ENCODE measurements at places on chromosomes 16 and 17.

DNA sequence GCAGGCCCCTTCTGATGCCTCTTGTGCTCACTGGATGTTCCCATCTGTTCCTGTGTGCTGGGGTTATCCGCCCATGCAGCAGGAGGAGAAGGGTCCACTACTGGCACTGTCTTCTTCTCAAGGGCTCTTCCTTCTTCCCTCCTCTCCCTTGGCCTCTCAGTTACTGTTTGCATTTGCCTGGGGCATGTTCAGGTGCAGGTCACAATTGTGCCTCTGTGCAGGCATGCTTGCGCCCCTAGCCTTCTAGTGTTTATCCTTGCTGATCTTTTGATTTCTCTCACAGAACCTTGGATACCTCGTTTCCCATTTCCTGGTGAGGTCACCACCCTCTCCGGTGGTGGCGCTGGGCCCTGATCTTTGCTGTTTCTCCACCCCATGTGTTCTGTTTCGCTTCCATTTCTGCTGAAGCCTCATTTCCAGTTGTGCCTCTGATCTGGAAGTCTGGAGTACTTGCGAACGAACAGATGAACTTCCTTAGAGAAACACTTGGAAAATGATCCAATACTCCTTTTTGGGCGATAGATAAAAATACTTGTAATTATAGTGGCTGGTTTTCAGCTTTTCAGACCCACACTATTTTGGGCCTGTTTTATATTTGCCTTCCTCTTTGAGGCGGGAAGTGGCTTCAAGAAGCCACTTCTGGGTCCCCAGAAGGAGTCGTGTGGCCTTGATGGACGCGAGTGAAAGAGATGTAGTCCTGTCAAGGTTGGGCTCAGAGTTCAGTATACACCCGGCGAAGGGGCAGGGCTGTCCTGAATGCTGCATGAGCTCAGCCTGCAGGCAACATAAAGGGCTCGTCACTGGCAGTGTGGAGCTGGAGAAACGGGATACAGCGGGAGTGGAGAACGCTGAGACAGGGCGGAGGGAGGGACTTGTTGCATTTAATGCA is 312.9 kb downstream of the SNX29 start:
- DNase-seq = no peak

GRCh38 chr17:57566721-57567120 is 178.4 kb downstream of the CCDC182 start:
- DNase-seq = no peak

DNA sequence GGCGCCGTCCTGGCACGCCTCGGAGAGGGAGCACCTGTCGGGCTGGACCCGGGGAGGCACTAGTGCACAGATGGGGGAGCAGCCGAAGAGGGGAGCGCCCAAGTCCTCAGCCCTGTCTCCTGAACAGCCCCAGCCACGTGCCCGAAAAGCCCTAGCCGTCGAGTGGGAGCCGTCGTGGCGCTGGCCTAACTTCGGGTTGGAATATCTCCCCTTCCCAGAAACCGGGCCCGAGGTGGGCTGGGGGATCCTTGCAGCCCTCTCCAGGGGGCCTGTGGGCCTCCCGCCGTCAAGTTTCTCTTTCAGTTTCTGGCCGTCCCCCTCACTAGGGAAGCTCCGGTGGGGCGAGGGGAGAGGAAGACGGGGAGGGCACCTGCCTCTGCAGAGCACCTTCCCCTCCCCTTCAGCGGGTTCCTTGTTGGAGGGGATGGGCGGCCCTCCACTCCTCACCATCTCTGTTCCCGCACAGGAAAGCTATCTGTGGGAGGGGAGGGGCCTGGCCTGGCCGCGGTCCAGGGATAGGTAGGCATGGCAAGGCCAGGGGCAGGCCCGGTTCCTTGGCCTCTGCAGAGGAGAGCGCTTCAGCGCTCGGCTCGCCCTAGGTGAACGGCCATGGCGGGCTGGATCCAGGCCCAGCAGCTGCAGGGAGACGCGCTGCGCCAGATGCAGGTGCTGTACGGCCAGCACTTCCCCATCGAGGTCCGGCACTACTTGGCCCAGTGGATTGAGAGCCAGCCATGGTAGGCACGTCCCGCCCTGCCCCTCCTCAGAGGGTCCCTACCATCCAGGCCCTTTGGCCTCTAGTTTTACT is 709 bp downstream of the STAT5A start:
- DNase-seq = no peak

- DNase-seq = no peak
Measured at GRCh38 chr17:30273373-30273772, 18.4 kb downstream of the BLMH start.

- DNase-seq = no peak
Measured at GRCh38 chr17:28726226-28726626, at the start of gene TLCD1. Gene TLCD1, minus strand, starts transcription at chr17:28726233. Its CDS starts 136 bp downstream, at chr17:28726097.

GRCh38 chr16:35431829-35432663 is 1972.6 kb downstream of the TP53TG3F start:
- DNase-seq = peak; percentile 30

DNA sequence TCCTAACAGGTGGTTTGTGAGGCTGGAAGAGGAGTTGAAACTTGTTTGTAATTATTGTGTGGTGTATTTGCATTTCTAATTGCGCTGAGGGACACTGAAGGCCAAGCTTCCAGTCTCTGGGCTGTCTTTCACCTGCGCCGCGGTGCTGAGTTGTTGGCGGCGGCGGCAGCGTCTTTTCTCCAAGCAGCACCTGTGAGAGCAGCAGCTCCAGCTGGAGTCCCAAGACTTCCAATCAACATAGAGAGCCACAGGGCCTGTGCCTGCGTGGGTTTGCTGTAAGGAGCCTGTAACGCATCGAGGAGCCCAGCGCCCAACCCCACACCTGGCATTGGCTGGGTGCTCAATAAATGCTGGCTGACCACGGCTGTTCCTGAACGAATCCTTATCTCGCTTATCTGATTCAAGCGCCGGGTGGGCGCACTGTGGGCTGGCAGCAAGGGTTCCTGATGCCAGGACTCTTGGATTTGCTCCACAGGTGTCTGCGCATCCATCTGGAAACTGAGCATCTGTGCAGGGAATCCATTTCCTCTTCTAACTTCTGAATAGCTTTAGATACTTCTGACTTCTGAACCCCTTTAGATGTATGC is 138.1 kb downstream of the ASIC2 start:
- no peak for DNase-seq

- no peak for DNase-seq
Measured at GRCh38 chr17:15086776-15087295, 178.3 kb downstream of the PMP22 start.

GRCh38 chr16:74053826-74054225 is 242.8 kb upstream of the PSMD7 start:
- DNase-seq = peak; percentile 7

DNA sequence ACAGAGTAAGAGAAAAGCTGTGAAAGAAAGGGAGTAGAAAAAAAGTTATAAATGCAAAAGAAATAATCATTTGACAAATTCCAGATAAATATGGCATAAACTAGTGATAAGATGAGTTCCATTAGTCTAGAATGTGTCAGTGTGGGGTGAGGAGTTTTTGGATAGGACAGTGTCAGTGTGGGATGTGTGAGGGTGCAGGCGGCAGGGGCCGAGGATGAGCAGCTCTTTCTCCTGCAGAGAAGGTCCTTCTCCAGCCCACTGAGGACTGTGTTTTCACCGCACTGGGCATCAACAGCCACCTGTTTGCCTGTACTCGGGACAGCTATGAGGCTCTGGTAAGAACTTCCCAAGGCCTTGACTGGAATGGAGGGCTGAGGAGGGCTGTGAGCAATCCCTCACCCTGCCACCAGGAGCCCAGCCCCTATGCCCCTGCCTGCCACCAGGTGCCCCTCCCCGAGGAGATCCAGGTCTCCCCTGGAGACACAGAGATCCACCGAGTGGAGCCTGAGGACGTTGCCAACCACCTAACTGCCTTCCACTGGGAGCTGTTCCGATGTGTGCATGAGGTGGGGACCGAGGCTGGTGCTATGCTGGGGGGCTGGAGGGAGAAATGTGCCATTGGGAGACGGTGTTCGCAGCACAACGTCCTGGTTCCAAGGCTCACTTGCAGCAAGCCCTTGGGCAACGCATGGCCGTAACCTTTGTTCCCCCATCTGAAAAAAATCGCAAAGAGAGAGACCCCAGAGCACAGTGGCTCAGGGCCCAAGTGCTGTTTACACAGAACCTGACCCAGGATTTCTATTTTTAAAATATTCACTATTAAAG is 13.1 kb downstream of the RAPGEFL1 start:
- no peak for DNase-seq

- DNase-seq = no peak
Measured at GRCh38 chr17:74126179-74126900, 77.1 kb upstream of the RPL38 start.

DNA sequence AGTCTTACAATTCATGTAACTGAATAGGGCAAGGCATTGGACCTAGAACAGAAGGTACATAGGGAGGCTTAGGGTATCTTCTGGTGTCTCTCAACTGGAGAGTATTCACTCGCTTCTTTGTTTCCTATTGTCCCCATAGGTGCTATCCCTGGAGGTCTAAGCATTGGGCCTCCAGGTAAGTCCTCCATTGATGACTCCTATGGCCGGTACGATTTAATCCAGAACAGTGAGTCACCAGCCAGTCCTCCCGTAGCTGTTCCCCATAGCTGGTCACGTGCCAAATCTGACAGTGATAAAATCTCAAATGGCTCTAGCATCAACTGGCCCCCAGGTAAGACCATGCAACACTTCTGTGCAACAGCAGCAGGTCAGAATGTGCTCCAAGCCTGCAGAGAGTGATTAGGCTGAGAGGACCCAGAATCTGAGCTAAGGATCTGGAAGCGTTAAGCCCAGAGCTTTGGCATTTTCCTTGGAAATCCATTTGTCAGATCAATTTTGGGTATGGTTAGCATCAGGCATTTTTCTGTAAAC is 35.7 kb downstream of the TMC6 start:
- DNase-seq = no peak

DNA sequence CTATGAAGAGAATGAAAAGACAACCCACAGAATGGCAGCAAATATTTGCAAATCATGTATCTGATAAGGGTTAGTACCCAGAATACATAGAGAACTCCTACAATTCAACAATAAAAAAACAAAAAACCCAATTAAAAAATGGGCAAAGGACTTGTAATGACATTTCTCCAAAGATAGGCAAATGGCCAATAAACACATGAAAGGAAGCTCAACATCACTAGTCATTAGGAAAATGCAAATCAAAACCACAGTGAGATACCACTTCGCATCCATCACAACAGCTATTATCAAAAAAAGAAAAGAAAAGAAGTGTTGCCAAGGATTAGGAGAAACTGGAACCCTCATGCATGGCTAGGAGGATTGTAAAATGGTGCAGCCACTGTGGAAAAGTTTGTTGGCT is 45.1 kb upstream of the ARL6IP1 start:
- DNase-seq = no peak

- DNase-seq = no peak
Measured at GRCh38 chr17:57484081-57484666, 227.9 kb downstream of the MSI2 start.

DNA sequence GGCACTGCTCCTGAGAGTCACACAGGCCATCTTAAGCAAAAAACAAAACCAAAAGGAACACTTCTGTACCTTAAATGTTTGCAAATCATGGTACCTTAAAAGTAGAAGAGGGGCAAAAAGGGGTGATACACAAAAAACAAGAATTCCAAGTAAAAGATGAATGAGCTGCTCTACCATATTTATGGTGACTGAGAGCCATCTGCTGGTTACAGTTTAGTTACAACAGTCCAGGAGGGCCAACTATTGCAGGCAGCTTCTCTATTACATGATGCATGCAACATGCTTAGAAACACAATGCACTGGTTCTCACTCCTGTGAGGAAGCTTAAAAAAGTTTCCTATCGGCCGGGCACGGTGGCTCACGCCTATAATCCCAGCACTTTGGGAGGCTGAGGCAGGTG is 53.5 kb downstream of the STX8 start:
- no peak for DNase-seq

DNA sequence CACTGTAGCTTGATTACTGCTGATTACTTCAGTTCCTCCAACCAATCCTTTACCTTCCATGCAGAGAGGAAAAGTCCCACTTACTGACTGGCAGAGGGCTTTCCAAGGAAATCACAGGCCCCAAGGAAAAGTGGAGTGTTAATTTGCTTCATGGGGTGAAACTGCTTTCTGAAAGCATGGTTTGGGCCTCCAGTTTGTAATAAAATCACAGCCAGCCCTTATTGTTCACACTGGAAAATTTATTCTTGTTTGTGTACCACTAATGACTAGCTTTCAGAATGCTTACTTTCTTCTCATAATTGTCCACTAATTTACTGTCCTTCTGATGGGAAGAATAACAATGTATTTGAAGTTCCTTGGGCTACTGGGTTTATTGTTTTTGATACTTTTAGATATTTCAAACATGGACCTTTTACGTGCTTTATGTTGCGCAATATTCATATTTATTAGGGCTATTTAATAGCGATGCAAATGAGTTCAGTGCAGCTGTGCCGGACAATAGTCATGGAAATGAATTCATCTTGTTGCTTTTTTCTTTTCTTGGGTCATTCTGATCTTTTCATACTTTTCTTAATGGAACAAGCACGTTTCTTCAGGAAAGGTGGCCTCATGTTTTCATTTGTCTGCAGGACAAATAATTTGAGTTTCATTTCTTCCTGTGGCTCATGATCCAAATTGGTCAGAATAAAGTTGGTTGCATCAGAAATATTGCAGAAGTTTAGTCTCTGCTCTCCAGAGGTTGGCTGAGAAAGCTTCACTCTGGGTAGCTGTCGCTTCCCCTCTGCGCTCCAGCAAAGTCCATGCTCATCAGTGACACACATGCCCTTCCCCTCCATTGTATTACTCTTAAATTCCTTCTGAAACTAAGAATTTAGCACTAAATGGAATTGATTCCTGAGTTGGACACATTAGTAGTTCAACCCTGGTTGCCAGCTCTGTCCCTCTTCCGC is 128.7 kb downstream of the PRKCA start:
- no peak for DNase-seq

DNA sequence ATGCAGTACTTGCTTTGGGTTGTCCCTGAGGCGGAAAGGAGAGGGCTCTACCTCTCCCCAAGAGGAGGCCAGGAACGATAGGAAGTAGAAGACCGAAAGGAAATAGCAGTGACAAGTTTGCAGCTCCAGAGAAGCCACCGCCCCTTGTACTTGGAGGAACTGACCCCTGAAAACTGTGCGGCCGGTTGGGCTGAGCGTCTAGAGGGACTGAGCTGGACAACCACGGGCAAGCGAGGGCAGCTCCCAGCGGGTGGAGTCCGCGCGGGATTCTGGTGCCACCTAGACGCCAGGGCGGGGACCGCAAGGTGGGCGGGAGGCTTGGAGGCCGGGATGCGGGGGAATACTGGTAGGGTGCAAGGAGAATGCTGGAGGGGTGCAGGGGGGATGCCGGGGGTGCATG is 1.3 kb upstream of the SLC6A4 start:
- peak; percentile 24 for DNase-seq

All from hypothalamus (tissue), 51 donors.